ENCODE measurements at places on chromosomes 11 and 22.

GRCh38 chr22:28779833-28780232, 7.3 kb downstream of the CCDC117 start:
- DNase-seq: no peak

DNA sequence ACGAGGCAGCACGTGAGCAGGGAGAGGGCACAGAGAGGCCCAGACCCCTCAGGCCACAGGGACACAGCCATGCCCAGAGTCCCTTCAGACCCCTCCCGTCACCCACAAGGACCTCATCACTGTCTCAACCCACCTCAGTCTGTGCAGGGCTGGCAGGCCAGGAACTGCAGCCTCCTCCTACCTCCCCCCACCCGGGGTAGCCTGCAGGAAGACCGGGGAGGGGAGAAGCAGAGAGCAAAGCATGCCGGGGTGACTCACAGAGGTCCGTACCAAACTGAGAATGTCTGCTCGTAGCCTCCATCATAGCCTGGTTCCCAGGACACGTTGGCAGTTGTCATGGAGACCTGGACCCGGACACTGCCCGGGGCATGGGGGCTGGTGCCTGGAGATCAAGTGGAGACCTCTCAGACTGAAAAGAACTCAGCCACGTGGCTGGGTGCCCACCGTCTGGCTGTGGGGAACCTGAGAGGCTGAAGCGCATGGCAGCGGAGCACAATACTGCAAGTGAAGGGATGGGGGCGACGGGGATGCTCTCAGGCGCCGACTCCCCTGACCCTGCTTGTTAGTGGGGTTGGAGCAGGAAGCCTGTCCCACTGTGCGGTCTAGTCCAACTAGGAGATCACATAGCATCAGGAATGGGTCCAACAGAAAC, 27.2 kb downstream of the IGSF9B start:
- DNase-seq: peak; percentile 43

DNA sequence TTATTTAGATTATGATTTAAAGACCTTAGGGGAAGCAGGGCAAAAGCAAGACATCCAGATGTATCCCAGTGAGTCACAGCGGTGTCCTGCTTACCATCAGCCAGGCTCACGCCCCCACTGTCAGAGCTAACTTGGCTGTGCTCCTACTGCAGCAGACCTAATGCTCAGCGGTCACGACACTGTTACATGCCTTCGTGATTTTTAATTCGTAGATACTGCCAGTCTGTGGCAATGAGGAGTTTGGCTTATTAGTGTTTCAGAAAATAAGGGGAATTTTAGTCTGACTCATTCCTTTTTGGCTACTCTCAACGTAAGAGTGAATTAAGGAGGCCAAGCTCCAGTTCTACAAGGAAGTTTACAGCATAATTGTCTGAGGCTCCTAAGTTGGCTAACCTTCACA, 22.7 kb downstream of the EFCAB6 start:
- no peak for DNase-seq

DNA sequence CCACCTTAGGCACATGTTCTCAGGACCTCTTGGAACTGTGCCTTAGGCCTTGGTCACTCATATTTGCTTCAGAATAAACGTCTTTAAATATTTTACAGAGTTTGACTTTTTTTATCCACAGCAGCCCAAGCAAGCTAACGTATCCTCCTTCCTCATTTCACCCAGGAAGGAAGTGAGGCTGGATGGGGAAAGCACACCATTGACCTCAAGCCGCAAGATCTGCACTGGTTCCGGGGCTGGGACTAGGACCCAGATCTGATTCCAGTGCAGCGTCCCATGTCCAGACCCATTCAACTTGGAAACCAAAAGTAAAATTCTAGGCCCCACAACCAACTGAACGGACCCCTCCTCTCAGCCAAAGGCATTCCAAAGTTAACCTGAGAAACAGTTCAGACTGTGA, 2.4 kb upstream of the LGALS12 start:
- DNase-seq: no peak

- DNase-seq: no peak
Measured at GRCh38 chr22:38219632-38220031, 17.8 kb downstream of the MAFF start.

DNA sequence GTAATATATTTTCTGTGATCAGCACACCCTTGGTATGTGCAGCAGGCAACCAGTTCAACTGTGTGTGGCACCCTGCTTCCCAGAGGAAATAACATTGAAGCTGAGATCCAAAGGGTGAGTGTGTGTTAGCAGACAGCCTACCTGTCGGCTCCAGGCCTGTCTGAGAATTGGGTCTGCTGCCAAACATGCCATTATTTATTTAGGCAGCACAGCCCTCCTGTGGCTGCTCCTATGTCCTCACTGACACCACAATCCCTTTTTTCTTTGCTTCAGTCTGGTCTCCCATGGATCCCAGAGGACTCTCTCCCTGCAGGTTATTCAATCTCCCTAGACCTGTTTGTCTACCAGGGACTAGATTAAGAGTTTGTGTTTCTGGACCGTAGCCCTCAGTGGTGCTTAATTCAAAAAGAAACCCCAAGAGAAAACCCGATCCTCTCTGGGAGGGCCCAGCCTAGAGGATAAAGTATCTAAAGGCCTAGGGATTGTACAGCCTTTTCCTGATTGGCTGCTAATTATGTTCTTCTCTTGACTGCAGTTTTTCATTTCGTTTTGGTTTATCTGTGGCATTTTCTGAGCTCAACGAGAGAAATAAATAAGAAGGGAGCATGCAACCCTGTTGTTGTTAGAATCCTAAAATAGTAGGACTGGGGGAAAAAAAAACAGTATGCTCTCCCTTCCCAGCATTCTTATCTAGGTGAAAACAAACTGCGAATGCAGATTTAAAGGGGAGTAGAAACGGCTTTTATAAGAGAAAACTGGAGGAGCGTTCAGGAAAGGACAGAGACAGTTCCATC, 24.1 kb downstream of the KCNE3 start:
- no peak for DNase-seq

DNA sequence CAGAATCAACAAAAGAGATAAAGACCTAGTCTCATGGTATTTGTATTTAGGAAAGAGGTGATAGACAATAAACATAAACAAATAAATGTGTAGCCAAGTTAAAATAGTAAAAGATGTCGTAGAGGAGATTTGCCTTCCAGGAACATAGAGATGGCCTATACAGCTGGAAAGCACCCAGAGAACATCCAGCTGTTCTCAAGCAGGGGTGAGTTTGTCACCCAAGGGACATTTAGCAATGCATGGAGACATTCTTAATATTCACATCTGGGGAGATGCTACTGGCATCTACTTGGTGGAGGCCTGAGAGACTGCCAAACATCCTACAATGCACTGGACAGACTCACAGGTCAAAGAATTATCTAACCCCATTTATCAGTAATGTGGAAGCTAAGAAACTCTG, 88.3 kb downstream of the C11orf87 start:
- DNase-seq: no peak

DNA sequence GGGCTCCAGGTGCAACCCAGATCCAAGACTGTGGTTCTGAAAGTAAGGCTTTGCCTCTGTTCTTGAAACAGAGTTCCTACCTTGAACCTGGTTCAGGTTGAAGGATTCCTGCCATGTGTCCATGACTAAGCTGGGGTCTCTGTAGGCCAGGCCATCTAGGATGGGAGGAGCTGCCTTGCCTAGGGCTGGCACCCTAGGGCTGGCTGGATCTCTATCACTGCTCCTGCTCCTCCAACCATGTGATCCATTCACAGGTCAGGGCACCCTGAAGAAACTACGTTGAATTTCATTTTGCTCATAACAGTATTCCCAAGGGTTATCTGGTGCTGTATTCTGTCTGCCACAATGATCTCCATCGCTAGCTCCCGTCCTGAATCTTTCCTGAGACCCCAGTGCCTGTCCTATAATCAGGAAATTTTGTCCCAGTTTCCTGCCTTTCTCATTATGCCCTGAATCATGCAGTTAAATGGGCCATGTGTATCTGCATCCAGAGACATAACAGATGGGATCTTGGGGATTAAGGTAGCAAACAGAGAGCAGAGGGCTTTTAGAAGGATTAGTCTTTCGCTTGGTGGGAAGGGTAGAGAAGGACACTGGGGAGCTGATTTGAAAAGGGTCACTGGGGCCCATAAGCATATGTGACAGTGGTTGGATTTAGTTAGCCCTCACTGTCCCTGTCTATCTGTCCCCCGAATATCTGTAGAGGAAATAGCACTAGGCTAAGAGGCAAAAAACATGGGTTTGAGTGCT, 98.2 kb upstream of the MTMR2 start:
- no peak for DNase-seq

DNA sequence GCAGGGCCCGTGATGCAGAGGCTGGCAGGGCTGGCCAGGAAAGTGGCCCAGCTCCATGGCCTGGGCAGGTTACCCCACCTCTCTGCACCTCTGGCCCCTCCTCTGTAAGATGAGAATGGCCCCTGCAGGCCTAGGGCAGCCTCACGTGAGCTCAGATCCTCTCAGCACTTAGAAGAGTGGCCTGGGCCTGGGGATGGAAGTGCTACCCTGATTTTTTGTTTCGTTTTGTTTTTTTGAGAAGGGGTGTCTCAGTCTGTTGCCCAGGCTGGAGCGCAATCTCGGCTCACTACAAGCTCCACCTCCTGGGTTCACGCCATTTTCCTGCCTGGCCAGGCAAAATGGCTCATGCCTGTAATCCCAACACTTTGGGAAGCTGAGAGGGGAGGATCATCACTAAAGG, 982 bp downstream of the APOBEC3H start:
- DNase-seq: no peak

- no peak for DNase-seq
Measured at GRCh38 chr11:116563028-116563711, 209.6 kb downstream of the BUD13 start.

GRCh38 chr22:36397131-36398093, 9.6 kb upstream of the MYH9 start:
- DNase-seq: no peak

- DNase-seq: no peak
Measured at GRCh38 chr11:34190192-34191139, 85.0 kb downstream of the NAT10 start.

DNA sequence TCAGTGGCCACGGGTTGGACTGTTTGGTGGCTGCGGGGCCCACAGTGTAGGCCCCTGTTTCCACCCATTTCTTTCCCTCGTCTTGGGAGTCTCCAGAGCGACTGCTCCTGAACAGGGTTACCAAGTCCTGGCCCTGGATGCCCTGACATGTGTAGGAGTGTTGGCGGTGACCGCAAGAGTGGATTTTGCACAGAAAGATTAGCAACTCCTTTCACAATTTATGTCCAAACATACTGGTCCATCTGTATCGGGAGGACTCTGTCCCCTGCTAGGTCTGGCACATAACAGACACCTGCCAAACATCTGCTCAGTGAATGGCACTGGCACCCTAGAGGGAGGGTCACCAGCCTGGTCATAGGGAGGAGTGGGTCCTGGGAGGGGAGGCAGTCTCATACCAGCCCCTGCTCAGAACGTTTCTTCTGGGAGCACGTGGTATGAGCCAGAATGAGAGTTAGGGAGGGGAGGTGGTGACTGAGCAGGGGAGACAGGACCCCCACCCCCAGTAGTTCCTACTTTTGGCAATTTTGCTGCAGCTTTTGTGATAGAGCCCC, 3.4 kb upstream of the APOA1 start:
- no peak for DNase-seq

DNA sequence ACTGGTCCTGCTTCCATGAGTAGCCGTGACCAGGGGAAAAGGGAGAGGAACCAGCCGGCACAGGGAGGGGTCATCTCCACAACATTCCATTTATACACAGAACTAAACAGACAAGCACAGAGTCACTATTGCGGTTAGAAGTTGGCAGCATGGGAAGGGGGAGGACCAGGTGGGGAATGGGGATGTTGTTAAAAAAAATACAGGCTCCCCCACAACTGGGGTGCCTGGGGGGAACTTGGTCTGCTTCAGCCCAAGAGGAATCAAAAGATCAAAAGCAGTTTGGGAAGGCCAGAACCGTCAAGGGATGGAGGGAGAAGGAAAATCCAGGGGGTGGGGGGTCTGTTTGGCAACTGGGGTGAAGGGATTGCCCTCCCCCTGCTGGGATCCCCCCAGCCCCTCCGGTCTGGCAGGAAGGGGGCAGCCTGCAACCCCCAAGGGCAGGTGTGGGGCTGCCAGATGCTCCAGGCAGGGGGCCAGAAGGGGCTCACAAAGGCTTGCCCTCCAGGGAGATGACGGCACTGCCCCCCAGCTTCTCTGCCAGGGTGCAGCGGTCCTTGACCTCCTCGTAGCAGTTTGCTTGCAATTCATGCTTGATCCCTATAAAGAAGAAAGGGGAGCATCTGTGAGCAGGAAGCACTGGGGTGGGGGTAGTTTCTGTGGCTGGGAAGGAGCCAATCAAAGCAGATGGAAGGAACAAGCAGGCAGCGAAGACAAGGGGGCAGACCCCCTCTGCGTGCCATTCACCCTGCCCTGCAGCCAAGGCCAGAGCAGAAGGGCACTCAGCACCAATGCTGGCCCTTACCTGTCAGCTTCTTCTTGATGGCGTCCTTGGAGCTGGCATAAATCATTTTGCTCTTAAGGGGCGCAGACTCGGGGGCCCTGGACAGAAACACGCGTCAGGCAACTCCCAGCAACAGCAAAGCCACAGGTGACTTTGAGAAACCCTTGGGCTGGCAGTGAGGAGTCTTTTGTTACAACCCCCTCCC, 2.8 kb downstream of the CFL1 start:
- peak; percentile 23 for DNase-seq

- DNase-seq: no peak
Measured at GRCh38 chr11:47106798-47107411, 69.8 kb downstream of the ARFGAP2 start.

DNA sequence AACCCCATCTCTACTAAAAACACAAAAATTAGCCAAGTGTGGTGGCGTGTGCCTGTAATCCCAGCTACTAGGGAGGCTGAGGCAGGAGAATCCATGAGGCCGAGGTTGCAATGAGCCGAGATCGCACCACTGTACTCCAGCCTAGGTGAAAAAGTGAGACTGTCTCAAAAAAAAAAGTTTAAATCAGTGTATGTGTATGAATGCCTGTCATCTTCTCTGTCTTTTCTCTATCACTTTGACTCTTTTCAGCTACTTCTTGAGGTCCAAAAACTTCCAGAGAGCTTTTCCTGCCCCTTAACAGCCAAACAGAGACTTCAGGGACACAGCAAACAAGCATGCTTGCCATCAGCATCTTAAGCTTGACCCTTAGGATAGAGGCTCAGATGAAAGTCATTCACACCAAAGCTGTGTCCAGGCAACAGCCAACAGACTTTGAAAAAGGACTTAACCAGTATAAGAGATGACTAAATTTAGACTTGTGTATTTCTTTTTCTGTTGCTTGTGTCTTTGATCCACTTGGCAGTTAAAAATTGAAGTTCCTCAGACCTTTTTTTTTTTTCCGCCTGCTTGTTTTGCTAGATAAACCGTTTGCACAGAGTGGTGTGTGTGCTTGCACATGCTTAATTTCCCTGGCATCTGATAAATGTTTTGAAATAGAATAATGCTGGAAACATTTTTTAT, 151.9 kb downstream of the DBX1 start:
- DNase-seq: no peak

DNA sequence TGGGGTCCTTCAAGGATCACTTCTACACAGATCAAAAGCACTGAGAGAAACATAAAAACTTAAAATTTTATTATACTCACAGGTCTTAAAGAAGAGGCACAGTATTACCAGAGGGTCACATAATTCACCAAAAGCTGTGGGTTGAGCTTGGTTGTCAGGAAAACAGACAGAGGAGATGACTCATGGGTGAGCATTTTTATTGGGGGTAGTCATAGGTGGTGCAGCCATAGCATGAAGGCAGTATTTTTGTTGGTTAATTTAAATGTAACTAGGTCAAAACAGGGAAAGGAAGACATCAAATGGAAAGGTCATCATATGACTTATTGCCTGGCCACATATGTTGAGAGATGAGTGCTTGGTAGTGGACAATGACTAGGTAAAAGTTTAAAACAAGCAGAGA, 24.2 kb downstream of the OR5B17 start:
- no peak for DNase-seq

Data from stimulated activated CD8-positive, alpha-beta memory T cell treated with anti-CD3 and anti-CD28 coated beads, Interleukin-4, amount 100 ng/mL, for 48 hours (primary cell).